ENCODE measurements at places on chromosomes 6 and 20.

GRCh38 chr6:139250296-139251044 is 41.3 kb downstream of the TXLNB start:
- ATAC-seq: peak; percentile 99

DNA sequence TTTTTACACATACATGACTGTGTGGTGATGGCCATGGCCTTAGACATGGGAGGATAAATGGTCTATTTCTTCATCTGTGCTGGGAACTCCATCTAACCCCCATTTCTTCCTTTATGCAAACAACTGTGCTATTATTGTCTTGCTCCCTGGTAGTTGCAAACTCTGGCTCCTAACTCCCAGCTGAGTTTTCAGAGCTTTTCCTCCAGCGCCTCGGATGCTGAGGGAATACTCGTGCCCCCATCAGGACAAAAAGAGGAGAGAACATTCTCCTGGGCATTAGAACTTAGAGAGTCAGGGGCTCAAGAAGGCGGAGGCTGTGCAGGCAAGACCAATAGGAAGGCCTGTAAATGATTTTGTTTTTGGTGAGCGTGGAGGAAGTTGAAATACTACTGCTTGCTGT is 2.1 kb downstream of the DAAM2 start:
- ATAC-seq: no peak

- peak; percentile 84 for ATAC-seq
Measured at GRCh38 chr20:44056010-44056698, 130.8 kb downstream of the JPH2 start.

GRCh38 chr6:117018771-117019170 is 141.7 kb downstream of the RFX6 start:
- no peak for ATAC-seq

DNA sequence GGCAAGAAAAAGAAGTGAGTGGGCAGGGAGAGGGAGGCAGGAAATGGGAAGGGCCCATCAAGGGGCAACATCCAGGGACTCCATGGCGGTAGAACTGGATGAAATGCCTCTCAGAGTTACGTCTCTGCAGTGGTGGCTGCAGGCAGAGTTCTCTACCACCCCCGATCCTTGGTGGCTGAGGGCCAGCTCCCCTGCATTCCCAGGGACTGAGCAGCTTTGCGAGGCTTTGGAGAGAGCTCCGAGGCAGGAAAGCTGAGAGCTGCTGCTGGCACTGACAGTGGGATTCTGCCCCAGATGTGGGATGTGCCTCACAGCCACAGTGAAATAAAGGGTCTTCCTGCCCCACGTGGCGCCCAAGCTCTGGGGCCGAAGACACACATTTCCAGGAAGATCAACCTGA is 236.6 kb downstream of the SLC24A3 start:
- ATAC-seq: no peak

DNA sequence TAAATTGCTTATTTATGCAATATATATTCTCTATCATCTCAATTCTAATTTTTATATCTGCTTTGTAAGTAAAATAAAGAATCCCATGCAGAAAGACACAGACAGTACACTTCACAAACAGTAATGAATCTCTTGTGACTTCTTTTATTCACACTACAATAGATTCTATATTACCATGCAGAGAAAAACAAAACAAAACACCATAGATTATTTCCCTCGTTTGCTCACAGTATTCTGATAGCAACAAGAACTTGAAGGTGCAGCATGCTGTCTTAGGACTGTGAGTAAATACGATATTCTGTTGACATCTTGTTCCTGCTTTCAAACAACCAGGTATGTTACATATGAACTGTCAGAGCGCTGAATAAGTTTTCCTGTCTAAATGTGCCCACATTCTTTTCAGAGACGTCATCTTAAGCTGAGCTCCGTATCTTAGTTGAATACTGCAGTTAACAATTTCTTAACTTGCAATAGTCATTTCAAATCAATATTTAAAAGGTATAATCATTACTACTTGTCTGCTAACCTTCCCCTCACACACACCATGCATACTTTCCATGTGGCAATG is 140.1 kb downstream of the BTBD9 start:
- ATAC-seq: no peak

DNA sequence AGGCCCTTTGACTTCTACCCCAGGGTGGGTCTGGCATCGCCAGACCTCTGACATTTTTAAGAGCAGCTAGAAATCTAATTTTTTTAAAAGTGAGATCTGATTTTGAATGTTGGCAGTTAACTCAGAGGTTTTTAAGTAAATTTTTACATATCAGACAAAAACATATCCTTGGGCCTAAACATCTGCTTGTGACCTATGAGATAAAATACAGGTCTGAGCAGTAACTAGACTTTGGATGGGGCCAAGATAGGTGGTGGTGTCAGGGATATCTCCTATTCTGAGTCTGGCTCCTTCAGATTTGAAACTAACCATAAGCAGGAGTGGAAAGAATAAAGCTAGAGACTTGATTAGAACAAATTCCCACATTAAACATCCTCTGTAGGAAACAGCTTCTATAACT is 17.6 kb downstream of the RALY start:
- ATAC-seq: no peak

- ATAC-seq: no peak
Measured at GRCh38 chr6:36510365-36510764, 36.9 kb downstream of the STK38 start.

GRCh38 chr20:5786930-5787795 is 37.0 kb downstream of the SHLD1 start:
- peak; percentile 72 for ATAC-seq

- peak; percentile 21 for ATAC-seq
Measured at GRCh38 chr6:17484201-17484849, 90.9 kb downstream of the CAP2 start.

DNA sequence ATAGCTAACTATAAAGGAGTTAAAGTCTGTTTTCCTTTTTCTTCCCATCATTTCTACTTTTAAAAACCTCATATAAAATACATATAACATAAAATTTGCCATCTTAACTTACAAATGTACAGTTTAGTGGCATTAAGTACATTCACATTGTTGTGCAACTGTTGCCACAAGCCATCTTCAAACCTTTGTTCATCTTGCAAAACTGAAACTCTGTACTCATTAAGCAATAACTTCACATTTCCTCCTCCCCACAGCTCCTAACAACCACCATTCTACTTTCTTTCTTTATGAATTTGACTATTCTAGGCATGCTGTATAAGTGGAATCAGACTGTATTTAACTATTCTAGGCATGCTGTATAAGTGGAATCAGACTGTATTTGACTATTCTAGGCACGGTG is 4.5 kb downstream of the CCDC170 start:
- no peak for ATAC-seq

DNA sequence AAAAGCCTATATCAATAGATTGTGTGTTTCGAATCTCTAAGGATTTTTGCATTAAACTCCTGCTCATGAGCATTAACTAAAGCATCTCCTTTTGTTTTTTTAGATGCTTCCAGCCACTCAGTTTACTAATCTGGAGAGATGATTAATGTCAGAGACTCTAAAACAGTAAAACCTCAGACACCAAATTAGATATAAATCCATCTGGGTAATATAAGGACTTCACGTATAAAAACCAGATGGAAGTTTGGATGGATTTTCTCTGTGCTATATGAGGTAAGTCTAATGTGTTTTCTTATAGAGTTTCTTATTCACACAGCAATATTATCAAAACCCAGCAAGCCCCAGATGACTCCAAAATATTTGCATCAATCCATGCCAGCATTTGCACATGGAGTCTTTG is 137.2 kb downstream of the SYNE1 start:
- no peak for ATAC-seq

GRCh38 chr20:38143646-38144554 is 21.2 kb downstream of the TGM2 start:
- peak; percentile 78 for ATAC-seq

- ATAC-seq: peak; percentile 51
Measured at GRCh38 chr6:56348578-56348977, 101.2 kb upstream of the COL21A1 start.

DNA sequence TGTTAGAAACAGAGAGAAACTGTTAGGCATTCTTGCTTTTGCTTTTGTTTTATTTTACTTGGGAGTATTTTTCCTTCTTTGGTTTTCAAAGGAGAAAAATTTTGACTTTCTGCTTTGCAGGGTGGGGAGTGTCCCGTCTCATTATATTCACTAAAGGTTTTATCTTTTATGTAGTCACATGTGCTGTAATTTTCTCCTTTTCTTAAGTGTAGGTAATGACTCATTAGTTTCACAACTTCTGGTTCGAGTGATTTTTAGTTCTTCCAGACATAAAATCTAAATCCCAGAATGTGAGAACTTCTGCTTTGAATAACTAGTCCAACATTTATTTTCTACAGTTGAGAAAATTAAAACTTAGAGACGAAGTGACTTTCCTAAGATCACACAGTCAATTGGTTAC is 37.7 kb downstream of the ADGRF1 start:
- no peak for ATAC-seq

DNA sequence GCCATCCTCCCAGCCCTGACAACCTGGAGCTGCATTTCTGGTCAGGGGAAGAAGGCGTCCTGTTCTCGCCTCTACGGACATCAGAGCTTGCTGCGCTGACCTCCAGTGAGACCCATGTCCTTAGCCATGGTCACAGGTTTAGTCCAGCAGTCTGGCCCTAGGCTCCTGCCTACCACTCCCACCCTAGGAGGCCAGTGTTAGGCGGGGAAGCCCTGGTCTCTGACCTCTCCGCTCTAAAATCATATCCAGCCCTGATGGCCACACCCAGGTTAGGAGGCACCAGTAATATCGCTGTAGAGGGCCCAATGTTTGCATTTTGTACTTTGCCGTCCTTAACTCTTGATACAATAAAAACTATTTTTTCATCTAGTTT is 1.2 kb upstream of the HTR1B start:
- ATAC-seq: no peak

DNA sequence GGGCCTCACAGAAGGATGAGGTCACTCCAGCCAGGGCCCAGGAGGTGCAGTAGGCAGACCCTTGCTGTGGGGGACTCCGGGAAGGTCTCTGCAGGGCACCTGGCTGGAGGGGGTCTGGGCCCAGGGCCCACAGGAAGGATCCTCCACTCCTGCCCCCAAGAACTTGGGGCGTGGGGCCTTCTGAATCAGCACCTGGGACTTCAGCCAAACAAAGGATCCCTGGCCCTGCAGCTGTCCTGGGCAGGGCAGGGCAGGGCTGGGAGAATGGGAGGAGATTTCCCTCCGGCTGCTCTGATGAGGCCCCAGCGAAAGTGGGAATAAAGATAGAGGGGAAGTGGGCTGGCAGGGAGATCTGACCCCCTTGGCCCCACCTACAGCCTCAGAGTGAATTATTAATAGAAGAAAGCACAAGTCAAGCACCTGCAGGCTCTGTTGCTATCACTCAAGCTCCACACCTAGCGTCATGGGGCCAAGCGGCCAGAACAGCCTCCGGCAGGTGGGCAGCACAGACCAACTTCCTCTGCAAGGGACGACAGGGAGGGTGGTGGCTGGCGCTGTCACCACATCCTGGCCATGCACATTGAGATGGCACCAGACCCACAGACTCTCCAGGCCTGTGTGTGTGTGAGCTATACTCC is 61.6 kb upstream of the MRPS10 start:
- peak; percentile 74 for ATAC-seq

- ATAC-seq: no peak
Measured at GRCh38 chr6:52972989-52973388, 22.1 kb downstream of the GSTA4 start.

DNA sequence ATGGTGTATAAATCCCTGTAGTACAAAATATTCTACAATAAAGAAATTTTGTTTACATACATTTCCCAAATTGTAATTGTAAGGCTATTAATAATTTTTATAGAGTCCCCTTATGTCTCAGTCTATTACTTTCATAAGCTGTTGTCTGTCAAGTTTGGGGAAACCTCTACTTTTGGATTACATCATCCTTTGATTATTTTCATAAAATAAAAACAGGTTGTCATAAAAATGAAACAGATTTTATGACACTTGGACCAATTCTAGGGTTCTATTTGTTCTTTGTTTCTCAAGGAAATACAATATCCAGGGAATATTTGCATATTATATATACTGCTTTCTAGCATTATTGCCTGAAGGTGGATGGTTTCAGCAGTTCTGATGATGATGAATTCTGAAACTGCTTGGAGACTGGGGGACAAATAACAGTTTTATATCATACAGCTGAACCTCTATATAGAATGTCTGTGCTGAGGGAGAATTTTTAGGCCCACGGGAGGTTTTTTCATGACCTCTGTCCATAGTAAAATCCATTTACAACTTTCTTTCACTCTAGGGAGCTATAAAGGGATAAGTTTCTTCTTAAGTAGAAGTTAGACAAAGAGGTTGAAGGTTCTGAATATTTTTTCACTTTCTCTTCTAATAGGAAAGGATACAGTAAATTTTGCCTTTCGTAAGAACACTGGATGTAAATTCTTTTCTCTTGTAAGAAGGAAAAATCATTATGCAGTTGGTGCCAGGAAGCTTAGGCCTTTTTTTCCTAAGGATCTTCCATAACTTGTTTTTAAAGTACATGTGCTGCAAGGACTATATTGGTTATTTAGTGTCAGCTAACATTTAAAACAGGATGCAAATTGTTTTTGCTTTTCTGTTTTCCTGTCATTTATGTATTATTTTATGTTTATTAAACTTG is 58.0 kb downstream of the CD2AP start:
- no peak for ATAC-seq

GRCh38 chr6:80341330-80341729 is 234.9 kb downstream of the BCKDHB start:
- ATAC-seq: no peak

DNA sequence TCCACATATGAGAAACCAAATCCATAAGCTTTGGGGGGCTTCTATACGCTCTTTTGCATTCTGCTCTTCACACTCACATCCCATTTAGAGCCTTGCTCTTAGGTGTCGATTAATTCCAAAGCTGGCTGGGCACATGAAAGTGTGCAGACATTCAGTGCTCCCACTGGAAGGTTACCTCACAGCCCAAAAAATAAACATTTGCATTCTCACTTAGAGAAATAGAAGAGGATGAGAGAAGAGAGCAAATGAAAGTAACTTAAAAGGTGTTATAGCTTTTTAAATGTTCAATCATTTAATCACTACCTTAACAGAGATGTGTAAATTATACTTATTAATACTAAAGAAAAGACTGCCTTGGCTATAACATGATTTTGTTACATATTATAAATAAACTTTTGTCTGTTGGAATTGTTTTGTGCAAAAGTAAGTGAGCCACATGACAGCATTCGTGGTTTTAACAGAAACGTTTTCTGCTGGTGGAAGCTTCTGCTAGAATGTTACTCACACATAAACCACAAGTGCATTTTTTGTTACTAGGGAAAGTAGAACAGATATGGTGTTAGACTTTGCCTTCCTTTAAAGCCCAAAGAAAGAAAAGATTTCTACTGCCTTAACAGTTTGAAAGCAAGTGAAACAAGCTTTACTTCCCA is 116.7 kb downstream of the SIM1 start:
- peak; percentile 37 for ATAC-seq

DNA sequence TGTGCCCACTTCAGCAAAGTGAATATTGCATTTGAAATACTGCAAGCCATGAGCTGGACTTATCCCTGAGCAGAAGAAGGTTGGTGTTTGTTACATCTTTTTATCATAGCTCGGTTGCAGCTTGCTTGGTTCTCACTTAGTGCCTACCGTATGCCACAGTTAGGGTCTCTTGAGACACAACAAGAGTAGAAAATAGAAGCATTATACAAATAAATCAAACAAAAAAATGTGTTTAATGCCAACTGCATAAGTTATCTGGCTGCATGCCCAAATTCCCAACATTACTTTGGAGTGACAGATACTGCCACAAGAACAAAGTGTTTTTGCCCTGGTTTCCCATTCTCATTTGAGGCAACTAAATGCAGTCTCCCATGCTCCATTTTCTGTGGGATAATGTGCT is 53.9 kb upstream of the LAMP5 start:
- peak; percentile 90 for ATAC-seq

Measured in SK-N-SH treated with all-trans-retinoic acid at 6 μM for 48 hours (cell line).